ENCODE measurements at places on chromosomes 7 and 10.

GRCh38 chr10:20601941-20602461 is 295.1 kb downstream of the NEBL start:
- DNase-seq = no peak

DNA sequence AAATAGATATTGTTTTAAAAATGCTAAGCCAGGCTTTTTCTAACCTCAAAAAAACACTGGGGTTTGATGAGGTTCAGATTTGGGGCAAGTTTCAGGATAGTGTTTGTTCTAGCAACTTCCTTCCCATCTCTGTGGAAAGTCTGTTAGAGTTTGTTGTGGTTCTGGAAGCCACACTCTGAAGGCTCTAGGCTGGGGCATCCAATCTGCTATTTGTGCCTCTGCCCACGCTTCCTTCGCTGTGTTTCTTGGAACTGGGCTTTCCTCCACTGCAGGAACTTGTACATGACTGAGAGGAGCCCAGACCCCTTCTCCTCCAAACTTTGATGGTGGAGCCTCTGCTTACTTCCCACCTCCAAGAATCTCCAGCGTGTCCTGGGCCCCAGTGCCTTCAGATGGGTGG is 108.5 kb upstream of the SLC25A13 start:
- DNase-seq = no peak

DNA sequence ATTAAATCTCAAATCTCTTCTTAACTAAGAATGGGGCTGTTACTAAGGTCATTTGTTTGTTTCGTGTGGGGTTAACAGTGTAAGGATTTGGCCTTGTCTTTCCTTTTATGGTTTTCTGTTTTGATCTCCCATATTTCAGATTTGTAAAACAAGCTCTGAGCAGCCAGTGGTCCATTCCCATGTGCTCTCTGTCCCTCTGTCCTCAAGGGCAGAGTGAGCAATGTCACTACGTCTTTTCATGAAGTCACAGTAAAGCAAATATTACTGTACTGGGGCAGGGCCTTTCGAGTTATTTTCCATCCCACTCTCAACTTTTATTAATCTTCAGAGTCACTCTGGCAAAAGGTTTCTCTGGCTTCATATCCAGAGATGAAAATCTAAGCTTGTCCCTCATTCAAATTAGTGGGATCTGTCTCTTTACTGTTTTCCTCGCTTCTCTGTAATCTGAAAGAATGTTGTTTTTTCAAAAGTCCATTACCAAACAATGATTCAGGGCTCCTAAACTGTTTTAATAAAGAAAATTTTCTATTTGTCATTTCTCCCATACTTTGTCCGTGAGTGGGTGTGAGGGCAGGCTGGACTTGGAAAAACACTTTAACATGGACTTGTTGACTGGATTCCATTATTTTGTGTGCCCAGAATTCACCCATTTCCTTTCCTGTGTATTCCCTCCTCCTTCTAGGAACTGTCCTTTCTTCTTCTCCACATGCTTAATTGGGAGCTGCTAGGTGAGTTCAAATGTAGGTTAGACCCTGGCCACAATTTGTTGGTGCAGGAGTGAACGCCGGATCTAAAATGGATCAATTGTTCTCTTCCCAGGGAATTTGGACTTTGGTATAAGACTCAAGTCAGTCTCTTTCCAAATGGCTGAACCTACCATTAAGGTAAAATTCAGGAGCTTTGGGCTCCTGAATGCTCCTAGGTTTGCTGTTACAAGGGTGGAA is 42.1 kb upstream of the NAMPT start:
- DNase-seq = peak; percentile 57

DNA sequence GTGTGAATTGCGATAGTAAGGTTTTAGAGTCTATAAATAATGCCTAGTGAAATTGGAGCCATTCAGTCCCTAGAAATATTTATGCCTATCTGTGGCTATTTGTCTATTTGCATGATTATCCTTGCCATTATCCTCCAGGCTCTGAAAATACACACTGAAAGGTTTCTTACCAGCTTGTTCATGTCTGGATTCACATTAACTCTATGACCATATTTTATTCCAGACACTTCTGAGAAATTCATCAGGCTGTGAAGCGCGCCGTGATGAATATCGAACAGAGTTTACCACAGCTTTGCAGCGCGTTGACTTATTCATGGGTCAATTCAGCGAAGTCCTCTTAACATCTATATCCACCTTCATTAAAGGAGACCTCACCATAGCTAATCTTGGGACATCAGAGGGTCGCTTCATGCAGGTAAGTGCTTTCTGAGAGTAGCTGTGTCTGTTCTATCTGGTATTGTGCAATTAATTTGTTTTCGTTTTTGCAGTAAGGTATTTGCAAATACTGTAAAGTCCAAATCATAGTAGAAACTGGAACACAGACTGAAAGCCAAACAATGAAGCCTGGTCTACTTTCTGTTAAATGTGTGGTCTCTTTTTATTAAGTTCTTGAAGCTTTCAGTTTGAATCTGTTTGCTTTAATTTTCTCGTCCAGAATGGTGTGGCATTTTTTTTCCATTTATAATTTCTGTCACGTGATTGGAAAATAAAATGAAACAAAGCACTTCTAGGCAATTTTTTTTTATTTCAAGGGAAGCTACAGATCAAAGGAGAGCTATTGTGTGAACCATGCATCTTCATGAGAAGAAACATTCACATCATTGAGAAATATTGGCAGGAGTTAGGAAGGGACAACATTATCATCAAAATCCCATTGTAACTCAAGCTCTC is 59.7 kb downstream of the MET start:
- no peak for DNase-seq

DNA sequence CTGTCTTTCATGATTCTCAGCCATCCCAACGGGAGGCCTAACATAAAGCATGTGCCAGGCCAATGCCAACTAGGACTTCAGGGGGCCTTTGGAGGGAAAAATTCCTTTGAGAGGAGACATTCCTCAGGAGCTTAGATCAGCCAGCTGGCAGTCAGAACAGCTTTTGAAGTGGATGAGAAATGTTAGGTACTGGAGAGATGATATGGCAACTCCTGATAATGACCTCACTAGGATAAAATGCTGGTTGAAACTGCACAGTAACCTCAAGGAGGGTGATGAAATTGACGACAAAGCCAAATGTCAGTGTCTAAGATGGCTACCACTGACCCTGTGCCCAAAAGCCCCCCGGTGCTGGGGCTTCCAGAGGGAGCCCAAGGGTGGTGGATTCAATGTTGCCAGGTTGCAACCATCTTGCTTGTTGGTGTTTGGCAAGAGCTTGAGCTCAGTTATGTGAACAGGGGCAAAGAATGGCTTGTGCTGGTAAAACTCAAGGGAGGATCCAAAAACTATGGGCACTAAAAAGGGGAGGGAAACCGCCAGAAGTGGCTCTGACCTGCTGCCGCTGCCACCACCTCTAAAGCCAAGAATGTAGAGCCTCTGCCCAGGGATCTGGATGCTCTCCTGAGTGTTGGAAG is 121.2 kb downstream of the UBE2H start:
- DNase-seq = peak; percentile 93

GRCh38 chr7:152541892-152542291 is 106.1 kb upstream of the KMT2C start:
- no peak for DNase-seq
